ENCODE measurements at places on chromosomes 2 and 18.

DNA sequence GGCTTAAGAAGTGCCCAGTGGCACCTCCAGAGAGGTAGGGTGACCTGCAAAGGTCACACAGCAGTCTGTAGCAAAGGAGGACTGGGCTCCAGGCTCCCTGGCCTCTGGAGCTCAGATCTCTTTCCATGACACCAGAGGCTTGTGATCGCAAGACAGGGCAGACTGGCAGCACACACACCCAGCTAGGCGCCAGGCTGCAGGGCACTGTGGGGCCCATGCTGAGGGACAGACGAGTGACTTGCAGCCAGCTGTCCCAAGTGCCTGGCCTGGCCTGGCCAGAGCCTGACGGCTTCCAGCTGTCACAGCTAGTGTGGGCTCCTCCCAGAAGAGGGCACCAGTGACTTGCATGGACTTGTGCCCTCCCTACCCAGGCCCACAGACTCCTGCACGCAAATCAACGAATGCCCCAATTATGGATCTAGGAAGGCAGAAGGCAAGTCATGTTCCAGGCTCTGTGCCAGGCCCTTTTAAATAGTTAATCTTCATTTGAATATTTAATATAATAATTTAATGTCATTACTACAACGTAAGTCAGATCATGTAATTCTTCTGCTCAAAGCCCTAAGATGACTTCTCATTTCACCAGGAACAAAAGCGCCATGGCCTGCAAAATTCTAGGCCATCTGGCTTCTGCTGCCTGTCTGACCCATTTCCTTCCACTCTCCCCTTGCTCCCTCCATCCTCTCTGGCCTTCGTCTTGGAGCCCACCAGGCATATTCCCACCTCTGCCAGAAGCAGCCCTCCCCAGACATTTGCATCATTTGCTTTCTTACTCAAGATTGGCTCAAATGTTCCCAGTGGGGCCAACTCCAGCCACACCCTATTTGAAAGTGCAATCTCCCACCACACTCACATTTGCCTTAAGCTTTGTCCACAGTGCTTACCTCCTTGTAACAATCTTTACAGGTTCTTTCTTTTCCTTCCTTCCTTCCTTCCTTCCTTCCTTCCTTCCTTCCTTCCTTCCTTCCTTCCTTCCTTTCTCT is 3.7 kb upstream of the SPEG start:
- no peak for DNase-seq

GRCh38 chr2:168253379-168253778 is 6.0 kb upstream of the STK39 start:
- no peak for DNase-seq

GRCh38 chr2:161273038-161273760 is 35.0 kb upstream of the PSMD14 start:
- no peak for DNase-seq

- DNase-seq, result no peak
These were observed 155.3 kb downstream of the RTP5 start for GRCh38 chr2:242024751-242025355.

DNA sequence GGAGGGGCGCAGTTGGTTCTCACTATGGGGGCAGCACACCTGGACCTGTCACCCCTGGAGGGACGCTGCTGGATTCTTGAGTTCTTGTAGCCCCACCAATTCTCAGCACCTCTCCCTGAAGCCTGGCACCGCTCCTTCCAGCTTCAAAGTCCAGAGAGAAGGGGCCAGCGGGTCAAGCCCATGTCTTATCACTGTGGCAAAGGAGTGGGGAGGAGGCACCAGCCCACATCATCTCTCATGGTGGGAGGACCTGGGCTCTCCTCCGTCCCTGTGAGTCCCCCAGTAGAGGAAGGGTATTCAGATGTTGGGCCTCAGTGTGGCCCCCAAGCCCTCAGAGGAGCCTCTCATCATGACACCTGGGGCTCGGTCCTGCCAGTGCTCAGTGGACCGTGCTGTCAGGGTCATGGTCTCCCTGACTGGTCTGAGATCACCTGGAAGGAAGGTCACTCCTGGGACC is 67.4 kb downstream of the HS1BP3 start:
- DNase-seq, result no peak

DNA sequence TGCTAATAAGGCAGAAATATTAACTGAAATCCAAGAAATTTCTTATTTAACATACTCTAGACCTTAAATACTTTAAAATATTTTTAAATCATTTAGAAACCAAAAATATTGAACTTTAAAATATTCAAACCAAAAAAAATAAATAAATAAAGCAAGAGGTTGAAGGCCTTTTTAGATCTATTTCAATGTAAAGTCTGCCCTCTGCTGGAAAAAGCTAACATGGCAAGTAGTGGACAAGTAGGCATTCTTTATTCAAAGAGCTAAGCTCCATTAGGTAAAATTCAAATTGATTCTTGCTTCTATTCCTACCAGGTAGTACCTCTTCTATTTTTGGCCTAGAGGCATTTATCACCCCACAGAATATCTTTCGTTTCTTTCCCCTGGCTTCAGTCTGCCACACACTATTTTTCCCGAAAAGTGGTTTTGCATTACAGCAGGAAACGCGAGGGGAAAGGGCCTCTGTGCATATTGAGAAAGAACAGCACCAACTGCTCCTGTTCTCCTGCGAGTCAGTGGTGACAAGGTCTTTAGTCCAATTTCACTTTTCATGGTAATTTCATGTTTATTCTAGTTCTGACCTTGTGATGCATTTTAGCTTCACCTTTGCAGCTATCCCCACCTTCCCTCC is 20.4 kb downstream of the IFIH1 start:
- peak; percentile 37 for DNase-seq

GRCh38 chr2:231278868-231279267 is 80.4 kb downstream of the ARMC9 start:
- no peak for DNase-seq

GRCh38 chr2:190098851-190099250 is 36.3 kb upstream of the MSTN start:
- DNase-seq, result no peak

GRCh38 chr2:42207826-42208225 is 38.7 kb downstream of the EML4 start:
- DNase-seq, result no peak

- DNase-seq, result no peak
These were observed 699.6 kb downstream of the NYAP2 start for GRCh38 chr2:226098861-226099745.

DNA sequence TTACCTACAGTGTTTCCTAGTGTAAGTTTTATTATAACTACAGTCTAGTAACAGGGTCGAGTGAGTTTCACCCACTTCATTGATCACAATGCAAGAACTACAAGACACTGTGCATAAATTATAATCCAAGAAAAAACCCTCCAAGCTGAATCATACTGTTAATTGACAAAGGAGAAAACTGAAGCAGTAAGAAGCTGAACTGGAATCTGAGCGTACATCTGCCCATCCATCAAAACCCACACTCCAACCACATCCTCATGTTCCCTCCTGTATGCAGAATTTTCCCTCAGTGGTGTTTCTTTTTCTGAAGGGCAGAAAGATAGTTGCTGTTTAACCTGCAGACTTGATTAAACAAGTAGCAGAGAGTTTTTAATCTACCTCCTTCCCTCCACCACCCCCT is 49.5 kb upstream of the KIDINS220 start:
- DNase-seq, result no peak

- DNase-seq, result no peak
These were observed 176.7 kb downstream of the IKZF2 start for GRCh38 chr2:212974692-212975091.

- DNase-seq, result no peak
These were observed 42.6 kb upstream of the RAPGEF4 start for GRCh38 chr2:172693037-172693436.

DNA sequence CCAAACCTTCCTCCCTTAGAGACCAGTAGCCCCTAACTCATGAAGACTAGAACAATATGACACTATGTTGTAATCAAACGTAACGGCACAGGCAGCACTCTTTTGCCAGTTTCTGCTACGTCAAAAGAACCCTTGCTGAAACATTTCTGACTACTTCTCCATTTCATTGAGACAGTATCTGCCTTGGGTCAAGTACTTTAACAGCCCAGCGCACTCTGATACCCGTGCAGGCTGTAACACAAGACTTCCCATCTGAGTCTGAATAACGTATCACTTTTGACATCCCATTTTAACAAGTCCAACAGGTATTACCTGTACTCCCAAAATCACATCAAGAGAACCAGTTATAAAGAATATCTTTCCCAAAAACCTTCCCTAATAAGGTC is 38.4 kb downstream of the TBC1D8 start:
- DNase-seq, result no peak

DNA sequence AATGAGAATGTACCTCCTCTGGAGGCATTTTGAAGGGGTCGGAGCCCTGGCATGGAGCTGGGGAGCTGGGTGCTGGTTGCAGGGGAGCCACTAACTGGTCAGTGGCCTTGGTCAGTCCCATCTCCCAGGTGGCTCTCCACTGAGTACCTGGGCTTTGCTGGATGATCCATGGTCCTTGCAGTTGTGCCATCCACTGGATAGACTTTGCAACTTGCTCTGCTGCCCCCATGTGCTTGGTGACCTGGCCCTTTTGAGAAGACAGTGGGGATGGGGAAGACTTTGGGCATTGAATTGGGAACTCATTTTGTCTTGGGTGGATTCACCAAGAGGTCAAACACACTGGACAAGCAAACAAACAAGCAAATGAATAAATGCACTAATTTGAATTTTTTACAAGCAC is 263.9 kb downstream of the MYCN start:
- DNase-seq, result no peak

GRCh38 chr2:110152943-110153342 is 37.3 kb upstream of the MALL start:
- DNase-seq, result no peak

GRCh38 chr2:26519396-26520147 is 41.6 kb upstream of the OTOF start:
- DNase-seq, result no peak

DNA sequence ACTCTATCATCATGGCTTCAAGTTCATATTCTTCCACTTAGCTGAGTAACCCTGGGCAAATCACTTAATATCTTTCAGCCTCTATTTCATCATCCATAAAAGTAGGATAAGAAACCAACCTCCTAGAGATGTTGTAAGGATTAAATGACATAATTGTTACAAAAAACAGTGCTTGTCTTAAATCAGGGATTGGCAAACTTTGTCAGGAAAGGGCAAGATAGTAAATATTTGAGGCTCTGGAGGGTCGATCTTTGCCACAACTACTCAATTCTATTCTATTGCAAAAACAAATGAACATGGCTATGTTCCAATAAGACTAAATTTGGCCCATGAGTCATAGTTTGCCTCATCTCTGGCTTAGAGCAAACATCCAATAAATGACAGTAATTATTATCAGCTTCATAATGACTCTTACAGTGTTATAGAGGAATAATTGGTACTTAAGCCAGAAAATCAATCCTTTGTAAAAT is 184.7 kb downstream of the SATB2 start:
- DNase-seq, result no peak

- DNase-seq, result no peak
These were observed 26.4 kb downstream of the KCNIP3 start for GRCh38 chr2:95323347-95324155.

GRCh38 chr2:240454106-240454901 is 18.8 kb downstream of the GPC1 start:
- no peak for DNase-seq

- peak; percentile 33 for DNase-seq
These were observed 58.1 kb downstream of the IL1R2 start for GRCh38 chr2:102049756-102050443.

GRCh38 chr2:205673312-205673711 is 9.0 kb upstream of the NRP2 start:
- no peak for DNase-seq

GRCh38 chr2:158518084-158518483 is 61.3 kb downstream of the PKP4 start:
- DNase-seq, result no peak

GRCh38 chr2:9690252-9690651 is 59.5 kb upstream of the YWHAQ start:
- no peak for DNase-seq

DNA sequence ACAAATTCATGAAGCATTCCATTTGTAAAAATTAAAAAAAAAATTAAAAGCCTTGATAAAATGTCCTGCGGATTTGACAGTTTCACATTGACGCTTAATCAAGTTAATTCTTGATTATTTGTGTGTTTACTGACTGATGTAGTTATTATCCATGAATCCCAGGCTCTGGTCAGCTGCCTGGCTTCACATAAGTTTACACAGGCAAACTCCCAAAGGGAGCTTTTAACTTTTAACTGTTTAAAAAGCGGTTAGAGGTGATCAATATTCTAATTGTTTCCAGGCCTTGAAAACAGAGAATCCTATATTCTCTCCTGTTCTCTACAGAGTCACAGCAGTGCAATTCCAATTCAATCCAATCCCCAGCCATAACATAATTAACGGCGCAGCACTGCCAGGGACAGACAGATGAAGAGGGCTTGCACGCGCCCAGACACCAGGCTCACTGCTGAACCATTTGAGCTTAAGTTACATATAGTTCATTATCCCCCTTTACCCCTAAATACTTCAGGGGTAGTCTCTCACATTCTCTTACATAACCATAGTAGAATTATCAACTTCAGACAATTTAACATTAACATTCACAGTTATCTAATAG is 47.5 kb downstream of the ATP8B1 start:
- DNase-seq, result no peak

DNA sequence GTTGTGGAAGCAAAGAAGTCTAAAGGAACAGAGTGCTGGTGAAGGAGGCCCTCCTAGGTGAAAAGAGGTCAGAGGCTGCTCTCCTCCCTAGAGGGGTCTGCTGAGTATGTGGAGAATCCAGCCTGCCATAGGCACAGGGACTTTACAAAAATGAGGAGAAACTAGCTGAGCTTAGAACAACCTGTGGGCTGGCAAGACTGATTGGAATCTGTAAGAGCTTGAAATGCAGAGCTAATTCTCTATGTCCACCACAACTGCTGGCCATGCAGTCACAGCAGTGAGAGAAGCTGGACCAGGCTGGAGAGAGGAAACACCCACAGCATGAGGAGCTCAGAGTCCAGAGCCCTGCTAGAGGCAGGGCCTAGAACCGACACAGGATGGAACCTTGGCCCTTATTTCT is 251.0 kb upstream of the MGAT5 start:
- DNase-seq, result no peak

- no peak for DNase-seq
These were observed 69.6 kb downstream of the STEAP3 start for GRCh38 chr2:119293254-119293653.

DNA sequence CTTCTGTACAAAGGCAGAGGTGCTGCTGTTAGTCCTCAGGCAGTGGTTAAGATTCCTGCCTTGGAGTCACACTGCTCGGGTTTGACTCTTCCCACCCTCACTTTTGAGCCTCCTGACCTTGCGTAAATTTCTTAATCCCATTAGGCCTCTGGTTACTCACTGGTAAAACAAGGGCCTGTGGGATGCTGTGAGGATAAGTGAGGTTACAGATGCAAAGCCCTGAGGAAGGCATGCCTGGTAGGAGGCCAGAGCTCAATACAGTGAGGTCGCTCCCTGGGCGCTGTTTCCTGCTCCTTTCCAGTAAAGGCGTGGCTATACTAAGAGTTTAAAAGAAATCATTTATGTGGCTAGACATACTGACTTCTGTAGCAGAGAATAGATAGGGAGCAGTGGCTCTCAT is 127.5 kb upstream of the TMEM200C start:
- DNase-seq, result no peak

- DNase-seq, result no peak
These were observed 215.4 kb downstream of the ZNF521 start for GRCh38 chr18:25136416-25137196.

Data from hypothalamus (tissue), 51 donors.